ENCODE measurements at places on chromosomes 2 and 18.

GRCh38 chr2:172328103-172328841 is 99.1 kb upstream of the ITGA6 start:
- DNase-seq, result no peak

GRCh38 chr2:63218800-63219526 is 168.3 kb downstream of the OTX1 start:
- DNase-seq, result no peak

DNA sequence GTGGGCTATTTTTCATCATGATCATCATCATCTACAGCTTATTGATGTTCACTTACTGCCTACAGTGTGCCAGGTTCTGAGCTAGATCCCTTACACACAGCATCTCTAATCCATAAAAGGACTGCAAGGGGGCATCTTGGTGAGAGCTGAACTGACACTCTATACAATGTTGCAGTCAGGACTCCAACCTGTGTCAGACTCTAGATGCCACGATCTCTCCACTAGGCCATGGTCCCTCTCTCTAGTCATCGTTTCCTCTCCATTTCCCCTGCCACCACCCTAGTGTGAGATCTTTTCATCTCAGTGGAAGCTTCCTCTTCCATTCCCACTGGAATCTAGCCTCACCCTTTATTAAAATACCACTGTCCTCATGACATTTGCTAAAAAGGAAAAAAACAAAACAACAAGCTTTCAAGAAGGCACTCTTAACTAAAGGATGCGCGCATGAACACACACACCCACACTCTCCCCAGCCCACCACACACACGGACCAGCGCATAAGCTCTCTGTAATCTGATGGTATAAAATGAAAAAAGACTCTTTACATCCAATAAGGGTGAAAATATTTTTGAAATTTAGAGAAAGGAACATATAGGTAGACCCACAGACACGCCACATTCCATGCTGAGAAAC is 93.4 kb upstream of the THOC1 start:
- DNase-seq, result no peak

GRCh38 chr2:121925466-121925865 is 170.0 kb downstream of the TSN start:
- DNase-seq, result no peak

- DNase-seq, result no peak
These were observed 7.9 kb downstream of the RDH14 start for GRCh38 chr2:18552351-18553077.

DNA sequence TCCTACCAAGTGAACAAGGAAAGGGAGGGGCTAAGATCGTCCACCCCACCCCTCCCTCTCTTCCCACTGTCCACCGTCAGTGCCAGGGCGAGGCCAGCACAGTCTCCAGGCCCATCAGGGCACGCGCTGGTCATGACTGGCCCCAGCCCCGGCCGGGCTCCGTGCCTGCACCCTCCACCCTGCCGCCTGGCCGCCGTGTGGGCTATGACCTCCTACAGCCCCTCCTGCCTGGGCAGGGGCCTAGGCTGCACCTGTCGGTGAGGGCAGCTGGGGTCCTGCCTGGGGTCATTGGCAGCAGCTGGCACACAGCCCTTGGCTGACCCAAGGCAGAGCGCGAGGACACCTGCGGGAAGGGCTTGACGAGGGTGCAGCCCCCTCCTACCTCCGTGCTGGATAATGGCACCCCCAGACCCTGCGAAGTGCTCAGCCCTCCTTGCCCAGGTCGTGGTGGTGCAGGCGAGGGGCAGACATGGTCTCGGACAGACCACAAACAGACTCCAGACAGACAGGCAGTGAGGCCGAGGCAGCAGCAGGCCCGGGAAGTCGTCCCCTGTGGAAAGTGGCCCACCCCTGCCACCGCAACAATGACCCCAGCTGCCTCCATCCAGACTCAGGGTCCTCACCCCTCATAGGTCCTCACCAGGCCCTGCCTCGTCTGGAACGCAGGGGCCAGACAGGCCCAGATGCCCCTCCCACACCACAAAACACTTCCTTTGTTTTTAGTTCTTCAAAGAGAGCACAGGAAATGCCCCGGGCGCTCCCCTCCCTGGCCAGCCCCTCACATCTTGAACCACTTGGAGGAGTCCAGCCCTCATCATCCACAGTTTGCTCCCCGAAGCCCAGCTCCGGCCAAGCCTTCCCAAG is 43.1 kb upstream of the GPC1 start:
- DNase-seq, result no peak

Data from stimulated activated CD8-positive, alpha-beta memory T cell treated with anti-CD3 and anti-CD28 coated beads, Interleukin-7, amount 100 ng/mL, for 4 hours (primary cell).